ENCODE measurements at places on chromosomes 4 and X.

- no peak for DNase-seq
These were observed 220.1 kb downstream of the AFAP1 start for GRCh38 chr4:7719354-7720174.

GRCh38 chrX:32948130-32948529, 263.2 kb downstream of the DMD start:
- no peak for DNase-seq

DNA sequence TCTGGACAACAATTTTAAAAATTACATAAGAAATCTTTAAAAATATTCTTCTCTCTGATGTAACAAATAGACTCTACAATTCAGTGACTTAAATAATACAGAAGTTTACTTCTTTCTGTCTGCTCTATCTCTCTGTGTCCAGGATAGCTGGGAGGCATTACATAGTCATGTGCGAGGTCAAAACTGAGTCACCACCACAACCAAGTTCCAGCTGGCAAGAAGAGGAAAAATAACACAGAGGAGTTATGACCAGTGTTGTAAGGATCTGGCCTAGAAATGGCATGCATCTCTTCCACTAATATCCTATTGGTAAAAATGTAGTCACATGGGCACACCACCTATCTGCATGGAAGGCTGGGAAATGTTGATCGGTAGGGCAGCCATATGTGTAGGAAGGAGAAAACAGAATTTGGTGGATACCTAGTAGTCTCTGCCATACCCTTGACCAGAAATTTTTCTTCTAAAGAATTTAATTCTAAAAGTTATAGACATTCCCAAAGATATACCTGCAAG, 39.4 kb upstream of the WDFY3 start:
- no peak for DNase-seq

DNA sequence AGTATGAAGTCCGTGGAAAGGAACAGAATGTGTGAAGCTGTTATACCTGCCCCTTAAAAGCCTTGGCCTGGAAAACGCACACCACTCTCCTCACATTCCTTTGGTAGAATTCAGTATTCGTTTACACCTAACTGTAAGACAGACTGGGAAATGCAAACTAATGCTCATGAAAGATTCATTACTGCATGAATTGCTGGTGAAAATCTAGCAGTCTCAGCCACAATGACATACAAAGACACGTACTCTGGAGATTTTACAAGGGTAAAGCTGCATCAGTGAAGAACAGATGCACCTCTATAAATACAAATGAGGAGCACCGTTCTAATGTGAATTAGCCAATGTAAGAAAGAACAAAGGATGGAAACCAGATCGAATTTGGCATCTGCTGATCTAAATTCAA, 2051.3 kb downstream of the PCDH7 start:
- no peak for DNase-seq

DNA sequence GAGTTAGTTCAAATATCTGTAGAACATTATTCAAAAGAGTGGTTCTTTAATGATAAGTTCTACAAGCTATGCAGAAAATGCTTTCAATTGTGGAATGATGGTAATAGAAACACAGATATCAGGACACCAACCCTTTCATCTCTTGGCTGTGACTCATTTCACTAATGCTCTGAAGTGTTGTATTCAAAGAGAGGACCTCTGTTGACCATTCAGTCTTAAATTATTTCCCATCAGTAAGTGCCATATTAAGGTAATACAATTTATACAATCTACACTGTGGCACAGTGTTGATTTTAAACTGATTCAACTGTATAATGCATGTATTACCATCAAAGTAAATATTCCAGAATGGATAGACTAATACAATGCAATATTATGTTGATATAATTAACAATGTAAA, 289.0 kb upstream of the ADGRL3 start:
- DNase-seq, result no peak

DNA sequence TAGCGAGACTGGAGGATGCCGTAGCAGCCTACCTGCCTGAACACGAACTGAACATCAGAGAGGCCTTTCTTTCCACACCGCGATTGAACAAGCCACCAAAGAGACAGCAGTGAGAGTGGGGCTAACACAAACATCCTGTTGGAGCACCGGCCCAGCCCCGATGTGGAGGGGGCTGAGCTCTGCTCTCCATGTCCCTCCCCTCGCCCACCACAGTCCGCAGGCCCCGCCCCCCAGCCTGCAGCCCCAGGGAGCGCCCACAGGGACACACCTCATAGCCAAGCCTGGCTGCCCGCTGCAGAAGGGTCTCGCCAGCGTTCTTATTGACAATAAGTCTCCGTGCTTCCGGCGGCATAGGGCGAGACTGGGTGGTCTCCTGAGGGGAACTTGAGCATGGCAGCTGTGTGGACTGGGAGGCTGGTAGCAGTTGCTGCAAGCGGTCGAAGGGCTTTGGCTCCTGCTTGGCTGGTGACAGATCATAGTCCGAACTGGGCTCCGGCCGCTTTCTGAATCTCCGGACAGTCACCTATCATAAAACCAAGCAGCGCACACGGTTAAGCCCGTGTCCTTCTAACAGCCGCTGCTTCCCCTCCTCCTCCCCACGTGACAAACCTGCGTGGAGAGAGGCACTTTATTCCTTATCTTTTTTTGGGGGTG, 35.8 kb downstream of the BCOR start:
- no peak for DNase-seq

DNA sequence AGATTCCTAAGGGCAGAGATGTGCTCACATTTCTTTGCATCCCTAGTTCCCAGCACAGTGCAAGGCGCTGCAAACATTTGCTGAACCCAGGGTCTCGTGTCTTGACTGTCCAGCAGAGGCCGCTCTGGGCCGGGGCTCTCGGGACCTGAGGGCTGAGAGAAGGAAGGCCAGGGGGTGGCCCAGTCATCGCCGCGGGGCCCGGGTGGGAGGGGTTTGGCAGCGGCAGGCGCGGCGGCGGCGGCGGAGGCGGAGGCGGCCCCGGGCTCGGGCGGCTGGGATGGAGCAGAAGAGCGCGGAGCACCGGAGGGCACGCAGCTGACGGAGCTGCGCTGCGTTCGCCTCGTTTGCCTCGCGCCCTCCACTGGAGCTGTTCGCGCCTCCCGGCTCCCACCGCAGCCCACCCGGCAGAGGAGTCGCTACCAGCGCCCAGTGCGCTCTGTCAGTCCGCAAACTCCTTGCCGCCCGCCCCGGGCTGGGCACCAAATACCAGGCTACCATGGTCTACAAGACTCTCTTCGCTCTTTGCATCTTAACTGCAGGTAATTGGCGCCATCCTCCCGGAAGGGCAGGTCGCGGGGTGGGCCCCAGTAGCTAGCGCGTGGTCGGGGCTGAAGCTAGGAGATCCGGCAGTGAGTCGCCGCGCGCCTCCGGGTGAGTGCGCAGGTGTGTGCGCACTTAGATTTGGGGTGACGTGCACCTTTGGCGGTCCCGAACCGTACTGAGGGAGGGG, at the start of gene PARM1:
Gene PARM1 (plus strand): TSS at position 285 of the 730 bp plus-strand sequence. CDS start 212 bp downstream, at position 497.
- peak; percentile 43 for DNase-seq

- DNase-seq, result no peak
These were observed 60.3 kb downstream of the SH3KBP1 start for GRCh38 chrX:19827088-19827487.
